Stimulated activated CD8-positive, alpha-beta memory T cell treated with anti-CD3 and anti-CD28 coated beads, Interleukin-15, amount 100 ng/mL, for 1 hour (primary cell): ENCODE measurements at places on chromosomes 2 and 18.

DNA sequence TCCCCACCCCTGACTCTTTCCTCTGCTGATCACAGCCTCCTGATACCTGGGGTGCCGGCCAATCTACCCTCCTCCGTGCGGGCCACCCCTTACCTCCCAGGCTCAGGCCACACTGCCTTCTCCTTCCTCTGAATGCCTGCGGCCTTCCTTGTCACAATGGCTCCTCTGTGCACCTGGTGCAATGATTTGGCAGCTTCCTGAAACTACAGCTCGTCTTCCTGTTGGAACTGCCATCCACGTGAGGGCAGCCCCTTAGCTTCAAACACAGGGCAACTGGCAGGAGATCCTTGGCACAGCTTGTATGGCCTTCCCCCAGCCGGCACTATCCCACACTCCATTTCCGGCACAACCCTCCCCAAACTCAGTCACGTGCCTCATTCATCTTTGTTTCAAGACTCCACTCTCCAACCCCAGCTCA lies 69.0 kb downstream of the STPG4 start:
- DNase-seq: no peak

DNA sequence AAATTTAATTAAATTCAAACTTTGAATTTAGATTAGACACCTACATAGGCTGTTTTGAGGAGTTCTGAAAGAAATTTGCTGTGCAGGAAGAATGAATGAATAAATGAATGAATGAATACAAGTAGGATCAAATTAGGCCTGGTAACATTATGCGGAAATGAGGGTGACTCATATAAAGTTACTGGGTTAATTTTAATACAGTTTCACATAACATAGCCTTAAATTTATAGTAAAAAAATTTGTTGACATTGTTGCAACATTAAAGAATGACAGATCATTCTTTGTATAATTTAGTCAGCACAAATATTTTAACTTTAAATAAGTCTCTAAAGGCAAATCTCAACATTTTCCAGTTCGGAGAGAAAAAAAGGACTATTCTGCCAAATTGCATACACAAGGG lies 1293.1 kb upstream of the SLC39A10 start:
- DNase-seq: no peak

GRCh38 chr18:55466789-55467188 lies 121.2 kb downstream of the TCF4 start:
- DNase-seq: no peak

DNA sequence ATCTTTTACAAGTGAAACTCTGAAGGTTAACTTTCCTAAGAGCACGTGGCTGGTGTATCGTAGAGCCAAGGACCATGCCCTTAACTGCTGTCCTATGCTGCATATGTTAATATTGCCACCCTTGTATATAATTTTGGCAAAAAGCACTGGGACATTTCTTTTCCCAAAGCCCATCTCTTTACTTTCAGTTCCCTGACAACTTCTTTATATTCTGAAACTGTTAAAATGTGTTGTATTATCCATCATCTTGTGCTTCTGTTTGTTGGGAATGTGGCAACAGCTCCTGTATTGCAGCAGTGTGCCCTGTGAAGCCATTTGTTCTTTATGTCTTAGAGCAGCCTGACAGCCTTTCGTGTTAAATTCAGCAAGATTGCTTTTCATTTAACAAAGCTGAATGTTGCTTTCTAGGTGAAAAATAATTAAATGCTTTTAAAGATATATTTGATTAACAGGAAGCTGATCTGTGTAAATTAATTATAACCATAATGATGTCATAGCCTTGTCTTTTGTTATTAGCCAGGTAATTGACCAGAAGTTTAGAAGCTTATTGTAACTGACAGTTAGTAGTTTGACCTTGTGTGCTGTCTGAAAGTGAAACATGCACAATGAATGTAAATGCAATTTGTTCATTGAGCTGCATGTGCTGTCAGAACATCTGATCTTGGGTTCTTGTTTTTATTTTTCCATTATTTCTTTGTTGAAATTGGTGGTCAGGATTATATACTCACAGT lies 9.7 kb downstream of the RHBDD1 start:
- DNase-seq: no peak

GRCh38 chr2:23385351-23385747 lies 370 bp downstream of the KLHL29 start:
- DNase-seq: no peak

- no peak for DNase-seq
Measured at GRCh38 chr2:145157036-145157675, 637.2 kb upstream of the ZEB2 start.

GRCh38 chr2:216715402-216715974 lies 20.1 kb upstream of the IGFBP5 start:
- no peak for DNase-seq

GRCh38 chr2:138335036-138335435 lies 166.5 kb upstream of the SPOPL start:
- DNase-seq: no peak

DNA sequence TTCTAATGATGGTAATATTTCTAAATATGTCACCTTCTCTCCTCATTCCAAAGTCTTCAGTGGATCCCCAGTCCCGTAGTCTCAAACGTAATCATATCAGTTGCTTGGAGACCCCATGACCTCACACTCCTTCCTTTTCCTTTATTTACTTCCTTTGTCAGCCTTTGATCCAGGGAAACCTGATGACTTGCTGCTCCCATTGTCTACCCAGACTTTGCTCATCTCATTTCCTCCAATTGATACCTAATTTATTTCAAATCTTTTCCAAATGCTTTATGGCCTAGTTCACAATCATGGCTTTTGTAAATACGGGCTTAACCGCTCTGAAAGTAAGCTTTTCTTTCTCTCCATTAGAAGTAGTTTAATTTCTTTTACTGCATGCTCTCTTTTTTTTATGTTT lies 402.4 kb upstream of the CYRIA start:
- no peak for DNase-seq
